Cerebellar nuclear complex (tissue), 1 donor: ENCODE measurements at places on chromosomes 1 and 21.

DNA sequence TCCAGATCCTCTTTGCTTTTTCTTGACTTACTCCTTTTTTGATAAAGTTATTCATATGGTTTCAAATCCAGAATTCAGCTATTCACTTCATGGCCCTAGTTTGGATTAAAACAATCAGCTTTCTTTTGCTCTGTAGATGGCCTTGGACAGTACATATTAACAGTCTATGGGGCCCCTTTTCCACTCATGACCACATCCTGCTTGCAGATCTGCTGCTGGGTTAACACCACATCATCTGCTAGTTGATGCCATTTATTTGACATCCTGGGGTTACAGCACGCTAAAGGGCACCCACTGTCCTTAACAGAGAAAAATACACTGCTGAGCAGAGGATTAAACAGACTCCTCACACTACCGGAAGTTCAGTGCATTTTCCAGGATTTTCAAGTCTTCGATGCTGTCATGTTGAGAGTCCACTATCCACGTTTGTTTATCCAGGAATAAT, 941 bp upstream of the IFI16 start:
- no peak for DNase-seq

- DNase-seq = no peak
These were observed 7.0 kb downstream of the GPA33 start for GRCh38 chr1:167083066-167083665.

DNA sequence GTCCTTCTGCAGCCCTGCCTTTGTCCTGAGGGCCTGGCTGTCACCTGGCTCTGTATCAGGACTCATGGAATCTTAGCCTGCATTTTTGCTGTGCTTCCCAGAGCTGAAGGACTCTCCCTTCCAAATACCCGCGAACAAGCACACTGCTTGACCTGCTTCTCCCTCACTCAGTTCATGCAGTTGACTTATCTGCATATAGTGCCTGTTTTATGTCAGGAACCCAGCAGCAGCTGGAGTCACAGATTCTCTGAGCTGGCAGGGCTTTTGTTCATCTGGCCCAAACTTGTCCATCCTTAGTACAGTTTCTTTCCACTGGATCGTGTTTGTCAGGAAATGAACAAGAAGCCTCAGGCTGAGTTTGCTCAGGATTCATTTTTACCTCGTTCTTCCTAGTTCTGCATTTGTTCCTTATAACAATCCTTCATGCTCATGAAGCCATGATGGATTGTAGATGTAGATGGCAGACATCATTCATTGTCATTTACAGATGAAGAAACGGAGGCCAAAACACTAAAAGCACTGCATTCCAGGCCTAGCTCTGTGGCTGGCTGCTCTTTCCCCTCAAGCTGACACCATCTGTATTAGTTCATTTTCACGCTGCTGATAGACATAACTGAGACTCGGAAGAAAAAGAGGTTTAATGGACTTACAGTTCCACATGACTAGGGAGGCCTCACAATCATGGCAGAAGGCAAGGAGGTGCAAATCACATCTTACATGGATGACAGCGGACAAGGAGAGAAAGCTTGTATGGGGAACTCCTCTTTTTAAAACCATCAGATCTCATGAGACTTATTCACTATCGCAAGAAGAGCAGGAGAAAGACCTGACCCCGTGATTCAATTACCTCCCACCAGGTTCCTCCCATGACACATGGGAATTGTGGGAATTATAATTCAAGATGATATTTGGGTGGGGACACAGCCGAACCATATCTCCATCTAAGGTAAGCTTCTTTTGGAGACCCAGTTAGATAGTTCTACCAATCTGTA, 150.9 kb downstream of the HIVEP3 start:
- DNase-seq = no peak

- no peak for DNase-seq
These were observed 6.9 kb upstream of the PIGR start for GRCh38 chr1:206953126-206953525.

GRCh38 chr1:11888206-11888876, 29.6 kb upstream of the NPPB start:
- DNase-seq = no peak

DNA sequence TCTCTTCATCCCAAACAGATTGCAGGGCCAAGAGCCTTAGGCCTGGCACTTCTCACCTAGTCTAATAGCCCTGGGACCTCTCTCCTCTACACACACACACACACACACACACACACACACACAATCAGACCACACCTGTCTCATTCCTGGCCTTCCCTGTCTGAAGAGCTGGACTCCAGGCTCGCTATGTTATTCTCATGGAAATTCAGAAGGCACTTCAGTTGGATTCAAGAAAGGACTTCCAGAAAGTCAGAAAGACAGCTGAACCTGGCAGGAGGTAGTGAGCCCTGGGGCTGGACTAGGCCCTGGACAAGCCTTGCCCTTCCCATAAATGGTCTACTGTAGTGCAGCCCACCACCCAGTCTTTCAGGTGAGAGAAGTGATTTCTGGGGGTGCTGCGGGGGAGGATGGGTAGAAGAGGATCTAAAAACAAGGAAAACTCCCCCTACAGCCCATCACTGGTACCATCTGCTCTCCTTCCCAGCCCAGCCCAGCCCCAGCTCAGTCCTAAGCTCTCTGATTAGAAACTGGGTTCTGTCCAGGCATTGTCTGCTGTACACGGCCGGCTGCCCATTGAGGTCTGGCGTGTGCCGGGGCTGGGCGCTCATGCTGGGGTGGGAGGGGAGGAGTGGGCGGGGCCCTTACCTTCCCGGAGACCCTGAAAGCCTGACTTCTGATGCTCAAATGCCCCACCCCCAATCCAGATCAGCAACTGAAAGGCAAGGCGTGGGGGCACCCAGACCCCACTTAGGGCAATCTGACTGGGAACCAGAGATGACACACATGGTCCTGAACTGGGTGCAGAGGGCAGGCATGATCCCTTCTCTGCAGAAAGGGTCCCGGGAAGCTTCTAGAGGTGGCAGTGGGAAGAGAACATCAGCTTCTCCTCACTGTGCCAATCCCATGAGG, 2.5 kb downstream of the KIF21B start:
- no peak for DNase-seq
